ENCODE measurements at places on chromosomes 16 and 17.

- DNase-seq = no peak
Observed at GRCh38 chr16:585351-585750, 4.5 kb upstream of the RAB40C start.

DNA sequence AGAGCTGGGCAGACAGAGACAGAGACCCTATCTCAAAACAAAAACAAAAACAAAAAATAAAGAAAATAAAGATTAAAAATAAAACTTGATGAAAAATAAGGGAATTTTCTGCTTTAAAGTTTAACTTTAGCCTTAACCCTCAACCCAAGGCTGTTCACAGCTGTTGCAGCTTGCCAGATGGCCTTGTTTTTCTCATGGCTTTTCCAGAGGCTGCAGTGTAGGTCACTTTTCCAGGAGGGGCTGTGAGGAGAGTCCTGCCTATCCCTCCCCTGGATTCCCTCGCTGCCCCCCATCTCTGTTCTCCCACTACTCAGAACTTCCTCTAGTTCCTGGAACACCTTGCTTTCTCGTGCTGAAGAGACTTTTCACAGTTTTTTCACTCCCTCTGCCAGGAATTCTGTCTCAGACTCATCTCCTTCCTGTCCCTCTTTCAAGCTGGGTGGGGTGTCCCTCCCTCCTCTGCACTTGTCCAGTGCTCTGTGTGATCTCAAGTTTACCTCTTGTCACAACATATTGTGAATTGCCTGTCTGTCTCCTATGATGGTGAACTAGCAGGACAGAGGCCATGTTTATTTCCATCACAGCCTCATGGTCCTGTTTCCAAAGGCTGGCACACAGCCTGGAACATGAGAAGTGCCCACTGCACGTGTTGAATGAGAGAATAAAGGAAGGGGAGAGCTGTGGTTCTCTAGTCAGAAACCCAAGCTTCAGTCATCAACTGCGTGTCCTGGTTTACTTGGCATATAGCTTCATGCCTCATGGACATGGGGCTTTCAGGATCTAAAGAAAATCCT is 69.9 kb upstream of the MSI2 start:
- DNase-seq = no peak

GRCh38 chr17:81667754-81668153 is 1.2 kb downstream of the CCDC137 start:
- DNase-seq = no peak

DNA sequence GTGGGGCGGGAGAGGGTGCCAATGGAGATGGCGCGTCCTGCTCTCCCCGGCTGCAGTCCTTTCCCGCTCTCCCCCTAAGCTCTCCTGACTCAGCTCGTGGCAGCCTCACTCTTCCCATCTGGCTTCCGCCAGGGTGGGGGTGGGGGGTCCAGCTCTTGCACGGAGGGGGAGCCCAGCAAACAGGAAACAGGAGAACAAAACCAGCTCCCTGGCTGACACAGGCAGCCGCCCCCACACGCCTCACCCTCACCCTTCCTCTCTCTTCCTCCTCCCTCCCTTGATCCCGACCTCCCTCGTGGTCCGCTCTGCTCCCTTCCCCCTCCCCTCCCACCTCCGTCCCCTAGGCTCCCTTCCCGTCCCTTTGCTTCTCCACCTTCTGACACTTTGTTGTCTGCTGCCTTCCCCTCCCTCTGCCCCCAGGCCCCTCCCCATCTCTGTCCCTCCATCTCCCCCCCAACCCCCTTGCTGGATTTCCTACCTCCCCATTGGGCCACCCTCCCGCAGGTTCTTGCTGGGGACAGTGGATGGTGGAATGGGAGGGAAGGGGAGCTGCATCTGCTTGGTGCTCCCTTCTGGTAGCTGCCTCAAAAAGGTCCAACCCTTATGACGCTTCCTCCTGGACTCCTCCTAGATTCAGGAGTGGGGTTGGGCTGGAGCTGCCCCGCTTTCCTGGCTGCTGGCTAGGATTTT is 23.7 kb downstream of the ARHGAP23 start:
- DNase-seq = no peak

DNA sequence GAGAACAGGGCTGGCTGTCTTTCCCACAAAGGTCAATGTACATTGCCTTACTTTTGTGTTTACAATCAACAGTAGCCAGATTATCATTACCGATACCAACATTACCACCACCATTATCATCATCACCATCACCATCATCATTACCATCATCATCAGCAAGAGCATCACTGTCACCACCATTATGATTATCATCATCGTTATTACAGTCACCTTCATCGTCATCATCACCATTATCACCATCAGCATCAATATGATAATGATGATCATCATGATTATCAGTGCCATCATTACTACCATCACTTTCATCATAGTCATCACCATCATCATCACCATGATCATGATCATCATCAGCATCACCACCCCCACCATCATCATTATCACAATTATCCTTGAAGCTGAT is 43.3 kb upstream of the RBFOX1 start:
- DNase-seq = no peak

All from activated CD4-positive, CD25-positive, alpha-beta regulatory T cell (primary cell).